ENCODE measurements at places on chromosomes 2 and 18.
A peak's percentile ranks its signal among the peaks of the same experiment; 100 is the strongest.

GRCh38 chr18:39835303-39836030, 2119.6 kb upstream of the PIK3C3 start:
- no peak for DNase-seq

DNA sequence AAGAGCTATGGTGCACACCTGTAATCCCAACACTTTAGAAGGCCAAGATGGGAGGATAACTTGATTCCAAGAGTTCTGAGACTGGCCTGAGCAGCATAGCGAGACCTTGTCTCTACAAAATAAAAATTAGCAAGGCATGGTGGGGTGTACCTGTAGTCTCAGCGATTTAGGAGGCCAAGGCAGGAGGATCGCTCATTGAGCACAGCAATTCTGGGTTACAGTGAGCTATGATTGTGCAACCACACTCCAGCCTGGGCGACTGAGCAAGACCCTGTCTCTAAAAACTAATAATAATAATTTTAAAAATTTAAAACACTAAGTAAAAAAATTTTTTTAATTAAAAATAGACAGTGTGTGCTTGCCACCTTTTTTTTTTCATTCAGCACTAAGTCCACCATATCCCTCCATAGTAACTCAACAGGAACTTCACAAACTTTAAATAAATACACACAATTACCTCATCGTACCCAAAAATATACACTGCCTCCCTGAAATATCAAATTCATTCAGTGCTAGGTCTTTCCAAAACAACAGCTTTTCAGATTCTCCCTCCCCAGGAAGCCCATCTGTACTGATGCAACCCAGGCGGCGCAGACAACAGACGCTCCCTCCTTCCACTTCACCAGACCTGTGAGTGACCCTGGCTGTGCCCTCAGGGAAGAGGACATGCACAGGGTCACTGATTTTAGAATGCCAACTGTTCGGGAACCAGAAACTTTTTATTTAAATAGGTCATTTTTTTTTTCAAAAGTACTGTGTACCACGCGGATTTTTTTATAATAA, 29.6 kb downstream of the FAM168B start:
- no peak for DNase-seq

DNA sequence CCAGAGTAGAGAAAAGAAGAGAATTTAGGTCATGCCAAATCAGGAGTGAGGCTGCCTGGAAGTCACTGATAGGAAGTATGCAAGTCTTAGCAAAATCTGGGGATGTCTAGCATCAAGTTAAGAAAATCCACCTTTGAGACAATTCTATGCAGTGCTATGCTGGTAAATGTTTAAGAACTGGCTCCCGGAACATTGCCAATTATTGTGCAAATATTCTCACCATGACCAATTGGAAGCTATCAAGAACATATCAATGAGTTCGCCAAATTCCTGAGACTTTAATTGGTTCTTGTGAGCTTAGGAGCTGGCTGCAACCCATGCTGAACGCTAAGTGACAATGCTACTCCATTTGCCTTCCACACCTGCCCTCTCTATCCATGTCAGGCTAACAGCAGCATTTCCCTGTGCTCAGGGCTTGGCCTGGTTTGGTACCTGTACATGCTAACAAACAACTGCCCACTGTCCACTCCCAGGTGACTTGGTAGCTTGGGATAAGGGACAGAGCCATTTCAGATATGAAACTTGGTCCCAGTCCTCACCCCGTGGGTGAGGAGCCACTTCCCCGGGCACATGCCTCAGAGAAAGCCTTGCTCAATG, 172.9 kb upstream of the KLHL29 start:
- no peak for DNase-seq

GRCh38 chr2:65380255-65380654, 52.1 kb downstream of the SPRED2 start:
- no peak for DNase-seq

DNA sequence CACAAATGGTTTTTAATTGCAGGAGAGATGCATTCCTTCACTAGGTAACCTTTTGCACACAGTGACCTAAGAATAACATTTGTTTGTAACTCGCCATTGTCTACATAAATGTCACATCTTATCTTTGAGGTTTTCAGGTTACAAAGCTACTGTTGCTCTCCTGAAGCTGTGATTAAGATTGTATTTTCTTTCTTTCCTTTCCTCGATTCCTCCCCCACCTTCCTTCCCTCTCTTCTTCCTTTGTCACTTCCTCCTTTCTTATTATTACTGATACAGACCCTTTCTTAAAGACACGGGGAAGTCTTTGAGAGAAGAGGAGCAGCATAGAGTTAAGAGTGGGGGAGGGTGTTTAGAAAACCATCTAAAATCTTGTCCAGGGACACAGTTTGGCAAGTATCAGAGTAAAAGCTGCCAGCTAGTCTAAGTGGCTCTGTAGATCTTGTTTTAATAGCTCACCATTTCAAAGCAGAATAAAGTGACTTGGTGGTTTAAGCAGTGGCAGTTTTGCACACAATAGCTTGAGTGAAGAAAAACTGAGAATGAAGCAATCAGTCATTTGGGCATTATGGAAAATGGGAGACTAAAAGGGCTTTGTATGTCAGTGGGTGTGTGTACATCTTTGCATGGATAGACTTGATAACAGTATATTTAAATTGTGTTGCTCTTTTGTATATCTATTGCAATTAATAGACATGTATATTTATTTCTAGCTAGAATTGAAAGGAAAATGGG, 10.9 kb downstream of the CERS6 start:
- no peak for DNase-seq

DNA sequence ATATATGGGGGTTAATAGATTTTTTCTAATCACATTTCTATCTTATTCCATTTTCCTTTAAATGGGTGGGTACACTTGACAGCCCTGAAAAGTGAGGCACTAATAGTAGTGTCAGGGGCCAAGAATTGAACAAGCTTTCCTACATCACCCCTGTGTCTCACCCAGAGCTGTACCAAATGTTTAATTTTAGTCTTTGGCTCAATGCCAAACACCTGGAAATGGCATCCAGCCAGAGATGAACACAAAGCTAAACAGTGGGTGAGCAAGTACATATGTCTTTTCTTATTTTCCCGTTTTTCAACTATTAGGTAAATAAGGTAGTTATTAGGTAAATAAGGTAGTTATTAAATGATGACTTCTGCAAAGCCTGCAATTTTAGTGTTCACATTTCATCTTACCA, 276.3 kb upstream of the ERBB4 start:
- no peak for DNase-seq

DNA sequence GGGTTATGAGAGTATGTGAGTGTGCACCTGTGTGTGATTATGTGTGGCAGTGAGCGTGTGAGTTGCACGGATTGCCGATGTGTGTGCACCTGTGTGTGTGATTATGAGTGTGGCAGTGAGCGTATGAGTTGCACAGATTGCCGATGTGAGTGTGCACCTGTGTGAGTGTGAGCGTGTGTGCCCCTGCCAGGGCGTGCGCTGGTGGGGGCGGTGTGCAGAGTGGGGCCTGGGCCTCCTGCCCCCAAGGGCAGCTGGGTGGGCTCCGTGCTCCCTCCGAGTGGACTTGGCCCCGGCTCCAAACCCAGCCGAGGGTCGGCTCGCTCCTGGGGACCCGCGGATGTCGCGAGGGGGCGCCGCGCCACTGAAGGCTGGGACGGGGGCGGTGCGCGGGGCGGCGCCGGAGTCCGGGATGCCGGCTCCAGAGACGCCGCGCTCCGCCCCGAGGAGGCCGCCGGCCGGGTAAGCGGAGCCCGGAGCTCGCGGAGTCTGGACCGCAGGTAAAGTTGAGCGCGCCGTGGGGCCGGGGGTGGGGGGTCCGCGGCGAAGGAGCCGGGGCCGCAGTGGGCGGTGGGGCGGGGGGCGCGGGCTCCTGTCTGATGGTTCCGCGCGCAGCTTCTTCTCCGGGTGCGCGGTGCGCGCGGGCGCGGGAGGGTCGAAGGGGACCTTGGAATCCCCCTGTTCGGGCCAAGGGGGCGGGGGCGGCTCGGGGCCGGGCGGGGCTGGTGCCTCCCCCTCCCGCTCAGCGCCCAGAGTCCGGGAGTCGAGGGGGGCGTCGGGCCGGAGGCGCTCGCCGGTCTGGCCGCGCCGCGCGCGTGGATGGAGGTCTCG, at the start of gene KCNG2:
Gene KCNG2, plus strand, starts transcription at position 421 of the 828 bp plus-strand sequence. CDS start 65,730 bp downstream, outside the sequence.
- DNase-seq: peak; percentile 28

GRCh38 chr2:156196031-156196430, 136.5 kb downstream of the NR4A2 start:
- DNase-seq: no peak

GRCh38 chr18:70507970-70508369, 219.1 kb downstream of the SOCS6 start:
- no peak for DNase-seq

GRCh38 chr2:65549631-65550030, 117.2 kb upstream of the SPRED2 start:
- no peak for DNase-seq

DNA sequence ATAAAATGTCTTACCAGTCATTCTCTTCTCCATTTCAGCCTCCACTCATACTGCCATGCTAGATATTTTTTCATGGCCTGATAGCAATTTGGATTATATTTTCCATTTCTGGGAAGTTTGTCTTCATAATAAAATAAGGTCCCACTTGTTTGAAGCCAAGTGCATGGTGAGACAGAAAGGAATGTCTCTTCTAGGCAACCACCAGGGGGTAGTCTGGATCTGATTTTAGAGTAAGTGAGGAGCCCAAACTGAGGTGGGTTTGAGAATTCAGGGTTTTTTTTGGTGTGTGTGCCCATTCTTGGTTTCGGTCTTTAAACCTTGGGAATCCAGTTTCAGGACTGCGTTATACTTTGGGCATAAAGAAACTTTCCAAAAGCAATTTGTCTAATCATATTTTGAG, 315.5 kb downstream of the RPRM start:
- no peak for DNase-seq

DNA sequence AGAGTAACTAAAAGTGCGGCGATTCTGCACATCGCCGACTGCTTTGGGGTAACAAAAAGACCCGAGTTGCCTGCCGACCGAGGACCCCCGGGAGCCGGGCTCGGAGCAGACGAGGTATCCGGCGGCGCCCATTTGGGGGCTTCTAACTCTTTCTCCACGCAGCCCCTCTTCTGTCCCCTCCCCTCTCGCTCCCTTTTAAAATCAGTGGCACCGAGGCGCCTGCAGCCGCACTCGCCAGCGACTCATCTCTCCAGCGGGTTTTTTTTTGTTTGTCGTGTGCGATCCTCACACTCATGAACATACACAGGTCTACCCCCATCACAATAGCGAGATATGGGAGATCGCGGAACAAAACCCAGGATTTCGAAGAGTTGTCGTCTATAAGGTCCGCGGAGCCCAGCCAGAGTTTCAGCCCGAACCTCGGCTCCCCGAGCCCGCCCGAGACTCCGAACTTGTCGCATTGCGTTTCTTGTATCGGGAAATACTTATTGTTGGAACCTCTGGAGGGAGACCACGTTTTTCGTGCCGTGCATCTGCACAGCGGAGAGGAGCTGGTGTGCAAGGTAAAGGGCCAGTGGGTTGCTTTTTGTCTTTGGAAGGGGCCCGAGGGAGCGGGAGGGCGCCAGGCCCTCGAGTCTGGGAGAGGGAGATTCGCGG, 1.4 kb downstream of the TRIB2 start:
- peak; percentile 18 for DNase-seq

DNA sequence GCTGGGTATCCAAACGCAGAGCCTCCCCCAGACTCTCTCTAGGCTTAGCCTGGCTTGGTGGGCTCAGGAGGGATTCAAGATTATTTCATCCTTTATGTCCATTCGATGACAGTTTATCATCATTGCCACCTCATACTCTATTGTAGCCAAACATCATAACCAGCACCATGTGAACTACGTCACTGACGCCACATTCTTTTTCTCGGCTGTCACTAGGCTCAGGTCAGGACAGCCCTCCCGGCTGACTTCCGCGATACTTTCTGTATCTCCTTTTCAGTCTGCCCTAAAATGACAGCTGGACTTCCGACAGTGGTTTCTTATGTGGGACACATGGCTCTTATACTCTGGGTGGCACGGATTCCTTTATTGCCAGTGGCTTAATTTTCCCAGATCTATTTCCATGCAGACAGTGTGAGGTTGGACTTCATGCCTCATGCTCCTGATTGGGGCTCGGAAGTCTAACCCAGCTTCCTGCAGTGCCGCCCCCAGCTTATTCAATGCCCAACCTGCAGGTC, 39.8 kb upstream of the SMIM21 start:
- DNase-seq: no peak

GRCh38 chr2:186611526-186611925, 21.7 kb downstream of the ITGAV start:
- DNase-seq: no peak

GRCh38 chr2:175914846-175915245, 87.2 kb downstream of the LNPK start:
- no peak for DNase-seq

GRCh38 chr2:150716186-150716585, 228.7 kb upstream of the RND3 start:
- no peak for DNase-seq

DNA sequence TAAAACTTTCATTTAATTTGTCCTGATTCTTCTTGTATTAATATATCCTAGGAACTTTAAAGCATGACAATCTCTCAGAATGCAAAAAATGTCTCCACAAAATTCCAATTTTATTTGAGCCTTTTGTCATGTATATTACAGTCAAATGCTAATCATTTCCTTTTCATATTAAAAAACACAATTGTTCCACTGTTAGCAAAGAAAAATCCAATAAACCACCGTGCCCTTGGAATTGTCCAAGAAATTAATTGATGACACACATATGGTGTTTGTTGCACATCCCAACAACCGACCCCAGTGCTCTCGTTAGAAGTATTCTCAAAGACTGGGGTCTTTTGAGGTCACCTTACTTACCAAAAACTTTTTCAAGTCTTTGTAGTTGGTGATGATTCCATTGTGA, 28.1 kb downstream of the GFPT1 start:
- no peak for DNase-seq

- no peak for DNase-seq
Measured at GRCh38 chr2:178827739-178828485, 20.7 kb upstream of the TTN start.

DNA sequence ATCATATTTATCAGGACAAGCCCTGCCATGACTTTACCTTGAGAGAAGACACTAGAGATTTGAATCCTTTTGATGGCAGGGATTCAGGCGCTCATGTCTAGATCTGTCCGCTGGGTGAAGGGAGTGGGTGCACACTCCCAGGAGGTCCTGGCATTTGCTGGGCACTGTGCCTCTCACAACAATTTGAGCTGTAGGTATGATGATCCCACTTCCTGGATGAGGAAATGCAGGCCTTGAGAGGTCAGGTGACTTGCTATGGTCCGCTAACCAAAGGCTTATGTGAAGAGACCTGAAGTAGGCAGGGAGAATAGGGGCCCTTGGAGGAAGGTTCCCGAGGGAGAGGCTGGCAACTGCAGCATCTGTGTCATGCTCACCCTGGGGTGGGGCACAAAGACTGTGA, 206.1 kb downstream of the HAUS1 start:
- no peak for DNase-seq

Measured in stimulated activated CD4-positive, alpha-beta T cell treated with anti-CD3 and anti-CD28 coated beads, Interleukin-1b, Interleukin-23, amount 100 ng/mL, for 24 hours (primary cell).